Fibroblast of skin of scalp (primary cell): ENCODE measurements at places on chromosomes 1 and 21.

DNA sequence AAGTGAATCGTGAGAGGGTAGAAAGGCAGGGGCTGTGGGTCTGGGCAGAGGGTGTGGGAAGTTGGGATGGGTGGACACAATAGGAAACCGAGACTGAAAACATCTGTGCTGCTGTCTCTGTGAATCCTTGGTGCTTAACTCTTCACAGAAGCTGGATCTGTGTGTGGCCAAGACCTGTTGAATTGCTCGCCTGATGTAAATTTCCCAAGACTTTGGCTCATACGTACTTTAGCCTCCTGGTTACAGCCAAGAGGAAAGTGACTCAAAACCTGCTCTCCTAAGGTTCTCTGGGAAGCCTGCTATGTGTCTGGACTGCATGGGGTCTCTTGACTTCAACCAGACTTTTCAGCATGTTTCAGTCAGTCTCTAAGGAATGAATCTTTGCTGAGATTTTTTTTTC is 270.3 kb downstream of the RWDD3 start:
- DNase-seq = peak; percentile 67

DNA sequence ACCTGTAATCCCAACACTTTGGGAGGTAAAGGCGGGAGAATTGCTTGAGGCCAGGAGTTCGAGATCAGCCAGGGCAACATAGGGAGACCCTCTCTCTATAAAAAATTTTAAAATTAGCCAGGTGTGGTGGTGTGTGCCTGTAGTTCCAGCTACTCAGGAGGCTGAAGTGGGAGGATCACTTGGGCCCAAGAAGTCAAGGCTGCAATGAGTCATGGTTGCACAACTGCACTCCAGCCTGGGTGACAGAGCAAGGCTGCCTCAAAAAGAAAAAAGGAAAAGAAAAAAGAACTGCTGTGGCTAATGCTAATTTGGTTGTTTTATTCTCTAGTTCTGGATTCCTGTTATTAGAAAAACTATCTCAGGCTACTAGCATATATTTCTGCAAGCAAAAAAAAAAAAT is 29.8 kb downstream of the DBT start:
- DNase-seq = no peak

DNA sequence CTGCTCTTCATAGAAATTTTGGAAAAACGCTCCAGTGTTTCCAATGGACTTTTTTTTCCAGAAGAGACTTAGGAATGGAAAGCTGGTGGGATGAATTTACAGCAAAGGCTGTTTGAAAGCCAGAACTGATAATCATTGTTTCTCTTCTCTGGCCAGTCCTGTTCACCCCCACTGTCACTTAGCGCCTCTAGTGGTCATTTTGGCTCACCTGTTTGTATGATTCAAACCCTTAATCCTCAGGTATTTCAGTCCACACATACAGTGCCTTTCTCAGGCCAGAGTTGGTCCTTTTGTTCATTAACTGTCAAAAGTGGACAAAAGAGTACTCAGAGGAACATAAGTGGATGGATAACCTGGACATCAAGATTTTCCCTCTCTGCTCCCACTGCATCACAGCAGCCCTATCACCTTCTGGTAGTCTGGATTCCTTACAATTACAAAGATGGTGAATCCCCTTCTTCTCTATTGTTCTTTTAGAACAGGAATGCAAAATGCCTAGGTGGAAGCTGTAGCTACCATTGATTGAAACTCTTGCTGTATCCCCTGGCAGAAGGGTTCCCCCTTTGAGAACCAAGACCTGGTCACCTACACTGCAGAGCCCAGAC is 177.6 kb upstream of the OLFM3 start:
- DNase-seq = no peak

DNA sequence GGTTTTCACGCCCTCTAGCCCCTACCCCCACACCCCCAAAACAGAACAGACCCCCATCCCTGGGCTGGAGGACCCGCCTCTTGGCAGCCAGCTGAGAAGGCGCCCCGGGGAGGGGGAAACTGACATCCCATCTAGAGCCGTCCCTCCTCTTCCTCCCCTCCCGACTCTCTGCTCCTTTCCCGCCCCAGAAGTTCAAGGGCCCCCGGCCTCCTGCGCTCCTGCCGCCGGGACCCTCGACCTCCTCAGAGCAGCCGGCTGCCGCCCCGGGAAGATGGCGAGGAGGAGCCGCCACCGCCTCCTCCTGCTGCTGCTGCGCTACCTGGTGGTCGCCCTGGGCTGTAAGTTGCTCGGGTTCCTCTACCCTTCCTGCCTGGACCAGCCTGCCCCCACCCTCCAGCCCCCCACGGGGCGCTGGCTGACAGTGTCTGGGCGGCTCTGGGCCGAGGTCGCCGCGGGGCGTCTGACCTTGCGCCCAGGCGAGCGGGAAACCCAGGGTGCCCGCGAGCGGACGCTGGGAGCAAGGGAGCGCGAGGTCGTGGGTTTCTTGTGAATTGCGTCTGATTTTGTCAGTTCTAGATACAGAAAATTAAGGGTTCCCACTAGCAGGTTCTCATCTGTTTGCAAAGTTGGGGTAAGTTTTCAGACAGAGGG is 618 bp downstream of the JAM2 start:
- peak; percentile 47 for DNase-seq

GRCh38 chr1:67648582-67649326 is 36.2 kb upstream of the GADD45A start:
- no peak for DNase-seq

DNA sequence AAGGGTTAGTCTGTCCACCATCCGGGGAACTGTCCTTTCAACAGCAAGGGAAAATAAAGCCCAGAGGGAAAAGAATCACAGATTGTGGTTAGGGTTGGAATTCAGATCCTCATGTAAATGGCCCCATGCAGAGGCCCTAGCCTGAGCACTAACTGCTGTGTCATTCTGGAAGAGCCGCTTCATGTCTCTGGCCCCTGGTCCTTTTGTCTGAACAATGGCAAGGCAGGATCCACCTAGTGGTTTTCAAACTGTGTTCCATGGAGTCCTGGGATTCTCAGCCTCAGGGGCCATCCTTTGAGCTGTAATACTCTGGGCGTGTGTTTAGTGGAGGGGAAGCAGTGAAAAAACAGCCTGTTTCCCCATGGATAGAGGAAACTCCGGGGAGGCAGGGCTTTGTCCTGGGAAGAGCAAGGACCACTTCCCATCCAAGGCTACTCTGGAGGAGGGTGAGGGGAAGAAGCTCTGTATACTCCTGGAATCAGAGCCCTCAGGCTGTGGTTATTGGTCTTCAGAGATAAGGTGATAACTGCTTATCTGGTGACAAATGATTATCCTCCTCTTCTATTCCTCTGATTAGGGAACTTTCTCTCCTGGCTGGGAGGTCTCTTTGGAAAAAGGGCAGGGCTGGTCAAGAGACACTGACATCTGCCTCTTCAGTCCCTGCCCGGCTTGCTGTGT is 19.2 kb downstream of the PAX7 start:
- peak; percentile 66 for DNase-seq

GRCh38 chr1:162185314-162186025 is 116.0 kb downstream of the NOS1AP start:
- peak; percentile 75 for DNase-seq

DNA sequence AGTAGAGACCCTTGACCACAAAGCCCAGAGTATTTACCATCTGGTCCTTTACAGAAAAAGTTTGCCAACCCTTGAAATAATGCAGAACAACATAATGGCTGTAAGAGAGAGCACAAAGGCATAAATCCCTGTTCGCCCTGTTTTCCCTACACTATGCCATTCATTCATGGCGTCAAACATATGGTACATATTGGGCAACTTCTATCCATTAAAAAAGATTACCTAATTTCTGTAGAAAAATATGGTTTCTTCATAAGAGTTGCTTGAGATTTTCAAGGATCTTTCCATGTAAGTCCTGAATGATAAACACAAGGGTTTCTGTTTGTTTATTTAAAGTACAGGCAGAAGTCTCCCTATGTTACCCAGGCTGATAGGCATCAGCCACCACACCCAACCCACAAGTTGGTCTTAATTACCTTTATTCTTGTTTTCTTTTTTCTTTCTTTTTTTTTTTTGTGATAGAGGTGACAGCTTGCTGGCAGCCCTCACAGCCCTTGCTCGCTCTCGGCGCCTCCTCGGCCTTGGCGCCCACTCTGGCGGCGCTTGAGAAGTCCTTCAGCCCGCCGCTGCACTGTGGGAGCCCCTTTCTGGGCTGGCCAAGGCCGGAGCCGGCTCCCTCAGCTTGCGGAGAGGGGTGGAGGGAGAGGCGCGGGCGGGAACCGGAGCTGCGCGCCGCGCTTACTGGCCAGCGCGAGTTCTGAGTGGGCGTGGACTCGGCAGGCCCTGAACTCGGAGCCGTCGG is 68.3 kb upstream of the NR5A2 start:
- DNase-seq = no peak
